ENCODE measurements at places on chromosomes 6 and 20.

GRCh38 chr6:166643891-166644590 is 17.0 kb upstream of the RPS6KA2 start:
- DNase-seq, result no peak

DNA sequence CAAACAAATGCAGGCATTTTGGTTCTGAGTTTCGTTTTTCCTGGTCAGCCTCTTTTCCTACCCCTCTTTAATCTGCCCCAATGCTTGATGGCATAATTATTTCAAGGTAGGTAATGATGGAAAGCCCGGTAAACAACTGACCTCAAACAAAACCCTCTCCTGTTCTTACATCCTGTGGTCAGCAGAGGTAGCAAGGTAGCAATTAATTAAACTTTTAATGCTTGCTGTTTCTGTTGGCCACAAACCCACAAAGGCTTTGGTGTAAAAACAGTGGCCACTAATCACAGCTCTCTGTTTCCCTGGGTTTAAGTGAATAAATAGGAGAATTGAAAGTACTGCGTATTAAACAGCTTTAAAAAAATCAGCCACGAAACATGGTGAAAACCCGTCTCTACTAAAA is 261.5 kb upstream of the SOX4 start:
- no peak for DNase-seq

- DNase-seq, result no peak
Measured at GRCh38 chr20:64222291-64222735, 33.2 kb upstream of the PCMTD2 start.

DNA sequence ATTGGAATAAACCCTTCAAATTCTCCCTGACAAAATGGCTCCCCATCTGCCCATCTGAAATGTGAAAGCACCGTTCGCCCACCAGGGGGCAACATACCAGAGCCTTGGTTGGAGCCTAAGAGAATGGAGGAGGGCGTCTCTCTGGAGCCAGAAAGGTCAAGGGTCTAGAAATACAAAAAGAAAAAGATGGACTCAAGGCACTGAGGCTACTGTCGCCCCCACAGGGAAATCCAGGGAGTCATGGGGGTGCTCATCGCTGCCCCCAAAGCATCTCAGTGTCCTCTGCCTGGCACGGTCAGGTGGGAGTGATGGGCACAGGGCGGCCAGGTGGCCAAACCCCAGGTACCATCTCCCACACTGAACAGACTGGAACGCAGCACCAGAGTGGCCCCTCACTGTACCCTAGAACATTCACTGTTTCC is 136.3 kb downstream of the ZMYND8 start:
- DNase-seq, result no peak

- DNase-seq, result no peak
Measured at GRCh38 chr6:92762443-92763273, 656.7 kb downstream of the EPHA7 start.

DNA sequence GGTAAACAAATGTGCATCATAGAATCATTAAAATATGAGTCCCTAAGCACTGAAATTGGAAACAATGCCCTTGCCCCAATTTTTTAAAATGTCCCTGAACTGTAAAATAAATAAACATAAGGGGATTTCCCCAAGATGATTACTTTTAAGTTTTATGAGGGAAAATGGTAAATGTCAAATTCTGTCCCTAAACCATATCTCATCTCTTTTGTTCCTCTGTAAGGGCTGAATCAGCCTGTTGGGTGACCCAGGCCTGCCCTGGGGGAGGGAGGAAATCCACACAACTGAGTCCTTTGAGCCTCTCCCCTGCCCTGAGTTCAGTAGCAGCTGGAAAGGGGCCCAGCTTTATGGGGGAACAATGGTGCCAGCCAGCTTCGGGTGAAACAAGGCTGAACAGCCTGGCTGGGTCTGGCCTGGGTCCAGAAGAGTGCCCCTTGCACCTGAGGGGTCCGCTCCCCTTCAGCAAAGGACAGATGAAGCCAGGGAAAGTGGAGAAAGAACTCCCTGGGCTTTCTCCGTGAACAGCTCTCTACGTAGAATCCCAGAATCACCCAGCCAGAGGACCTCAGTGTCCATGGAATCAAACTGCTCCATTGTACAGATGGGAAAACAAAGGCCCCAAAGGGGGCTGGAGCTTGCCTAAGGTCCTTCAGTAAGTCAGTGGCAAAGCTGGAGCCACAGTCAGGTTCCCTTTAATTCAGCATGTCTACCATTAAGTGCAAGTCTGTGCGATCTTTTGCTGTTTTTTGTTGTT is 28.2 kb upstream of the ITCH start:
- DNase-seq, result no peak

- no peak for DNase-seq
Measured at GRCh38 chr6:16849988-16850680, 88.9 kb upstream of the ATXN1 start.

- DNase-seq, result no peak
Measured at GRCh38 chr6:158686311-158686710, 36.5 kb downstream of the SYTL3 start.

GRCh38 chr6:15364401-15365037 is 118.7 kb downstream of the JARID2 start:
- no peak for DNase-seq

DNA sequence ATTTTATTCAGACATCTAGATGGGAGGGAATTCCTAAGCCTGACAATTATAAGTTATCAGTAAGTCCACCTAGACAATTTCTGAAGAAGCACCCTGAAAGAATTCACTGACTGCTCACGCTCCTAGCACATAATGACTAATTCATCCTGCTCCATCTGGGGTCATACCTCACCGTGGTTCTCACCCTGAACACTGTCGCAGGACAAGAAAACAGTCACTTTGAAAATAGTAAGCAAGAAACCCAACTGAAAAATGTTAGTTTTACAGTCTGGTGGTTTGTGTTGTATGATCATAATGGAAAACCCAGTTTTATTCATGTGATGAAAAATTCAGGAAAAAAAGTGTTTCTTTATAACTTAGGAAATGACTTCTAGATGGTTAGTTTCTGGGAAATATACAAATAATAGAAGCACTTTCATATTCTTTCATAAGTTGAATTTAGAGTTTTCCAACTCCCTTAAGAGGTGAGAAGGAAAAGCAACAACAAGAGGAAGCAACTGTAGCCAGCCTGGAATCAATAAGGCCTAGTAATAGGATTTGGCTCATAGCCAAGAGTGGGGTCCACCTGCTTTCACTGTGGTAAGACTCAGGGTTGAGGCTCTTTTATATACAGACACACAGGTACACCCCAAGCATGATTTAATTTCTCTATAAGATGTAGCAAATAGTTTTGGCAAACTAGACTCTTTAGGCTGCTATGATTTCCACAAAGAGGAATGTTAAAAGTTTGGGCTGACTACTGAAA is 94.1 kb downstream of the HIVEP2 start:
- no peak for DNase-seq

- DNase-seq, result no peak
Measured at GRCh38 chr6:15974817-15975216, 154.1 kb upstream of the MYLIP start.

DNA sequence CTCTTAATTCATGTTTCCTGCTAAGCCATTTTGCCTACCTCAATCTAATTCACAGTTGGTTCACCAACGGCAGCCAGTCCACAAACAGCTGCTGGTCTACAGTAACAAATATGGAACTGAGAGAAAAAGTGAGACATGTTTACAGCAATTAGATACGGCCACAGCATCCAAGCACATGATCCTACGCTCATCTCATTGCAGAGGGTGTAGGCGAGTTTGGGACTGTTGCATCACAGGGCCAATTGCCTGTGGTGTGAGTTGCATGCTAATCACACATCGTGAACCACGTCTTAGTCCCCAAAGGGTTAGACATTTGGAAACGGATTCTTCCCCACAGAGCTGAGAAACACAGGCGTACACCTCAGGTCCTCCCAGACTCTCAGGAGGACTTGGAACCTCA is 166.9 kb downstream of the EYA2 start:
- DNase-seq, result no peak

GRCh38 chr6:40754461-40755045 is 167.4 kb upstream of the LRFN2 start:
- no peak for DNase-seq

DNA sequence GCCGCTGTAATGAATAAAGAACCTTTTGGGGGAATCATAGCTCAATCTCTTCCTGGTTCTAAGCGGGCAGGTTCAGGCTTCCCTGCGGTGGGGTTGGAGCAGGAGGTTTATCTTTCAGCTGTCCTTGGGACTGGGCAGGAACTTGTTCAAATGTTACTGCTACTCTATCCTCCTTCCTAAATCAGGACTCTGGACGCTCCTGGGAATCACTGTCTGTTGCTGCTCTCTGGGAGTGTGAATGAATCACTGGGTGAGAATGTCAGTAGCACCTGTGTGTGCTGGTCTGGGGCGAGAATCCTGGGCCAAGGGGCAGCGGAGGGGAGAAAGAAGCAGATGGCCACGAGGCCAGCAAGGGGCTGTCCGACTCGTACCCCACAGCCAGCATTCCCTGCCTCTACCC is 65.4 kb upstream of the ZNFX1 start:
- DNase-seq, result no peak

- no peak for DNase-seq
Measured at GRCh38 chr6:41103847-41104246, 31.1 kb downstream of the NFYA start.

- DNase-seq, result no peak
Measured at GRCh38 chr6:142542704-142543233, 241.0 kb downstream of the ADGRG6 start.

- no peak for DNase-seq
Measured at GRCh38 chr6:20447157-20447556, 45.5 kb downstream of the E2F3 start.

- DNase-seq, result no peak
Measured at GRCh38 chr20:5096463-5096862, 23.3 kb downstream of the PCNA start.

- DNase-seq, result no peak
Measured at GRCh38 chr6:75416443-75416842, 77.2 kb downstream of the FILIP1 start.

DNA sequence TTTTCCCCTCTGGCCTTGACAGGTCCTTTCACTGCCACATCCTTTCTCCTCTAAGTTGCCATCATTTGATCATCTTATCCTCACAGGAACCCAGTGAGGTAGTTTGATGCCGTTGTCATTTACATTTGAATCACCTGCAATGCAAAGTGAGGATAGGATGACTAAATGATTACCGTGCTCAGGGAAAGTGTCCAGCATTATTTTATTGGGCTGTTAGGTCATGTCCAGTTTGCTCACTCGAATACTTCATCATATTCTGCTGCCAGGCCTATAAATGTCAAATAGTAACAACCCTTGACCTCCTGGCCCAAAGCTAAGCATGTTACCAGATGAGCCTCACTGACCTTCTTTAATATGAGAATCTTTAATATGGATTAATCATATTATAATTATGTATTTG is 1068.7 kb upstream of the FLRT3 start:
- DNase-seq, result no peak

DNA sequence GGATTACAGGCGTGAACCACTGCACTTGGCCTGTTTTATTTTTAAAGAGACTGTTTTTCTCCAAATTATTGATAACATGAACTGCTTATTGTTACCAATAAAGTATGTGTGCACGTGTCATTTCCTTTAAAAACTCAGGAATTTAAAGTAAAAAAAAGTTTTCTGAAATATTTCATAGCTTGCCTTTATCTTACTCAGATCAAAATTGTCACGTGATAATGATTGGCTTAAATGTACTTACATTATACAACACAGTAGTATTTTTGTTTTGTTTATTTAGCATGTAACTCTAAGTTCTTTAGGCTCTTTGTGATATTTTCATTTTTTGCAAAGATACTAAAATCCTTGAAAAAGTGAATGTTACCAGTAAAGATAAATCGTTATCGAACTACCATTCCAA is 174.1 kb downstream of the ZFAND3 start:
- no peak for DNase-seq

GRCh38 chr6:167907837-167908681 is 81.3 kb downstream of the AFDN start:
- no peak for DNase-seq

GRCh38 chr6:169034516-169035167 is 219.0 kb downstream of the THBS2 start:
- DNase-seq, result no peak

DNA sequence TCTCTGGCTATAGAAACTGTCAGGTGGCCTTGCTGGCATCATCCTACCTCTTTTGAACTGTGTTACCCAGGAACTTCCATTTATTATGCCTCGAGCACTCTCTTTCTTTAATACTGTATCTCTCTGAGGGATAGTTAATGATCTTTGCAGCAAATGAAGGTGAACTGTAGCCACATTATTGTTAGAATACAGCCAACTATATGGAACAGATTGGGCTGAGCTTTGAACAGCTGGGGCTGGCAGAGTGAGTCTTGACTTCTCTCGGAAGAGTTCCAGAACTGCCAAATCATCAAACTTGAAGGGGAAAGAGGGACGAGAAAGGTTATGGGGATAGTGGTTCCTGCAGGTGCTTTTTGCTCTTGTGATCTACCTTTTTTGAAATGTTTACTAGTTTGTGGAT is 237.7 kb downstream of the PRL start:
- no peak for DNase-seq

DNA sequence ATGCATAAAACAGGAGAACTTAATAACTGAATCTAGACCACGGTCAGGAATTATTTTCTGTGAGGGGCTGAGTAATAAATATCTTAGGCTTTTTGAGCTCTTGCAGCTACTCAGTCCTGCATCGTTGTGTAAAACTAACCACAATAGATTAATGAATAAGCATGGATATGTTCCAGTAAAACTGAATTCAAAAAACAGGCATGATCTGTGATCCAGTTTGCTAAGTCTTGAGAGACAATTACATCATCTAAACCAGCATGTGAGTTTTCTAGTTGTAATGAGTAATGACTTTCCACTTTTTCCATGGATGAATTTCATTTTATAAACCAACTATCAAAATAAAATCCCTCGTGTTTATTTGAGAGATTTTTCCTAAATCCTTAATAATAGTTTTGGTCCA is 336.8 kb downstream of the RFPL4B start:
- DNase-seq, result no peak

DNA sequence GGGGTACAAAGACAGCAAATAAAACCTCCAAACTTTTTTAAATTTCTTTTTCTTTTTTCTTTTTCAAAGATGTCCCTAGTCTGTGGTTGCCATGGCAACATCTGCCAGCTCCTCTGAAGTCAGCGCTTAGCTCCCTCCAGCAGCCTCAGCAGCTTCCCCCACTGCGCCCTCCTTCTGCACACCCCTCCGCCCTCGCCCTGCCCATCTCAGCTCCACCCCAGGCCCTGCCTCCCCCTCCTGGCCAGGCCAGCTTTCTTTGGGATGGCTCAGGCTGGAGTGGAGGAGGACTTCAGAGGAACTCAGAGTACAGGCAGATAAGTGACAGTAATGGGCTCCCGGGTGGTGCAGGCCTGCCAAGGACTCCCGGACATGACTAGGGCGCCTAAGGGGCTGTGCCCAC is 104.6 kb downstream of the LRFN2 start:
- no peak for DNase-seq

DNA sequence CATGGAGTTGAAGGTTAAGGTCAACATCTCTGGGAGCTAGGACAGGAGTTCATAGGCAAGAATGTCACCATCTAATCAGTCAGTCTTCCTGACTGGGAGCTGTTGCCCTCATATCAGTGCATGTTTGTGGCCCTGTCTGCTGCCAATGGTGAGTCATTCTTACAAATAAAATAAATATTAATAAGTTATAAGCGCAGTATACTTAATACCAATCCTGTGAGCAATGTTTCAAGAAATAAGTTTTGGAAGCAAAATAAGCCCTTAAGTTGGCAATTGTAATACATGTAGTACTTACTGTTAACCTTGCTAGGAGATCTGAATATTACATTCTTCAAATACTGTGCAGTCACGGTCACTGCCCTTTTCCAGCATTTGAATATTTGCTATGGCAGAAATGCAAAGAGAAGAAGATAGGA is 20.2 kb upstream of the MDGA1 start:
- no peak for DNase-seq

GRCh38 chr20:12410783-12411182 is 493.1 kb downstream of the BTBD3 start:
- DNase-seq, result no peak

- DNase-seq, result no peak
Measured at GRCh38 chr6:169722362-169723199, 1.7 kb downstream of the PHF10 start.

All from cortex of kidney (tissue), 1 donor.